ENCODE measurements at places on chromosomes 11 and 22.

DNA sequence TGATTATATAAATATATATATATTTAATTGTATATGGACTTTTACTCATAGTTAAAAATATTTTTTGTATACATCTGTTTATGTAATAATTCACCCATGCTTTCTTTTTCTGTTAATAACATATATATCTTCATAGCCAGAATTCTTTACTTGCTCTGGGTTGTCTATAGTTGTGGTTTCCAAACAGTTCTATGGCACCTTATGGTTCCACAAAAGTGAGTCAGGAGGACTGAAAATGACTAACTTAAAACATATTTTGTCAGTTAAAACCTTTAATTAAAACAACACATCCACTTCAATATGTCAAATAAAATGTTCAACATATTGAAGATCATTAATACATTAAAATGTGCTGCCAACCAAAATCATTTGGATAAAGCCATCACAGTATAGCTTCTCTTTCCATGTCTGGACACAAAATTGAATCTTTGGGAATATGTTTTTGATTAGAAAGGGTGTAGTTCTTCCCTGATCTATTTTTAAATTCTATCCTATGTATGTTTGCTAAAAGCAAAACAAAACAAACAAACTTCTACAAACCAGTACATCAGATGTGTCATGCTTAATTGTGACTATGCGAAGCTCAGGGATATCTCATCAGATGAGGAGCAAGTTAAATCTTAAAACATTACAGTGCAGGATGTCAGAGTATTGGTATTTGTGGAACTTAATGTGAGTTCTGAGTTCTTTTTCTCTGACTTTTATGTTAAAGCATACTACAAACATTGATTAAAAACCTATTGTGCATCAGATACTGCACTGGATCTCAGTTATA lies 1488.4 kb upstream of the TENM4 start:
- DNase-seq: no peak

- no peak for DNase-seq
These were observed 21.7 kb upstream of the SMCO4 start for GRCh38 chr11:93564895-93565294.

DNA sequence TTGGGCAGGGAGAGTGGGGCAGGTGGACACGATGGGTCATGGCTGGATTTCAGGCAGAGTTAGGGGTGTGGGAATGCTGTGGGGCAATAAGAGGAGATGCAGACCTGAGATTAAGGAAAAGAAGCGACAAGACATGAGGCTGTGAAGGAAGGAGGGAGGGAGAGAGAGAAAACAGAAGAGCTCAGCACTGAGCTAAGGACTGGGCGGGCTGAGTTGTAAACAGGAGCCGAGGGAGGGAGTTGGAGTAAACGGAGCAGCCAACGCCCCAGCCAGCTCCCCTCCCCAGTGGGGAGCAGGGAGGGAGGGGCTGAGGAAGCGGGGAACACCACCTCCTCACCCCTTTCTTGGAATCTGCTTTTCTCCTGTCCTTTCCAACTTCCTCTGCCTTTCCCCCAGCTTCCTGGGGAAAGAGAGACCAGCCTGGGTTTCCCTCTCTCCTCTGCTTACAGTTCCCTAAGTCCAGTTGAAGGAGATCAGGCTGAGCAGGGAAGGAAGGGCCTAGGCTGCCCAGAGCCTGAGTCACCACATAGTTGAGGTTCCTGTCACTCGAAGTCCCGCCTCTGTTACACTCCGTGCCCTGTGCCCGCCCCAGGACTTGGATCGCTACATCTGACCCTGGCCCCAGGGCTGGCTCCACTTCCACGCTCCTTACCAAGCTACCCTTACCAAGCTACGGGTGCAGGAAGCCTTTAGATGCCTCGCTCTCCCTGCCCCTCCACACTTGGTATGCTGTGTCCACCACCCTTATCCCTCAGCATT lies 6.7 kb upstream of the AHNAK start:
- no peak for DNase-seq

GRCh38 chr11:16843294-16843693 lies 104.8 kb downstream of the C11orf58 start:
- DNase-seq: no peak

DNA sequence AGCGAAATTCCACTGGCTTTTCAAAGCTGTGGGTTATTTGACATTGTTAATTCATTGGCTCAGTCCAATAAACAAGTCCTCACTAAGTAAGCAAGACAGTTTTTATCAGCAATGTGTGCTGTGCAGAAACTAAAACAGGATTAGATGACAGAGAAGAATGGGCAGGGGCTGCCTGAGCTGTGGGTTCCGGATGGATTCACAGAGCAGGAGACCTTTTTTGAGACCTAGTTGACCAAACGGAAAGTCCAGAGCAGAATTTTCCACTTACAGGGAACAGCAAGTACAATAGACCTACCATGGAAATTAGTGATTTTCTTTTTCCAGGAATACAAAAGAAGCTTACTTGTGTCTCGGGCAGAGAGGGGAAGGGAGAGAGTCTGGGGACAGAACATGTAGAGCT lies 5.2 kb upstream of the KDM4F start:
- no peak for DNase-seq

DNA sequence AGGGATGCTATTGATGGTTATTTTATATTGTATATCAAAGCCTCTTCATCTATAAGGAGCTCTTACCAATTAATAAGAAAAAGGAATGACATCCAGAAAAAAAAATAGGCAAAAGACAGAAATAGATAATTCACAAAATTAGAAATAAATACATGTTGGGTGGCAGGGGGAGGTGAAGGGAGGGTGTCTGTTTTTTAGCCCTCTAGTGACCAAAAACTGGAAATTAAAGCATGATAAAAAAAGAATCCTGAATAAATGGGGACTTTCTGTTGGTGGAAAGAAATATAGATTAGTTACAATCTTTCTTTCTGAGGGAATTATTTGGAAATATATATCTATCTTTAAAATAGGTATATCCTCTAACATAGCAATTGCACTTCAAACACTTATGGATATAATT lies 42.0 kb upstream of the TTC36 start:
- no peak for DNase-seq

- DNase-seq: no peak
These were observed 23.8 kb downstream of the DIXDC1 start for GRCh38 chr11:111960916-111961315.
